ENCODE measurements at places on chromosomes 16 and 17.
A peak's percentile ranks its signal among the peaks of the same experiment; 100 is the strongest.

- no peak for DNase-seq
Observed at GRCh38 chr17:71496552-71496951, 624.3 kb upstream of the SOX9 start.

GRCh38 chr17:28413804-28414203 is 7.8 kb upstream of the SLC46A1 start:
- no peak for DNase-seq

DNA sequence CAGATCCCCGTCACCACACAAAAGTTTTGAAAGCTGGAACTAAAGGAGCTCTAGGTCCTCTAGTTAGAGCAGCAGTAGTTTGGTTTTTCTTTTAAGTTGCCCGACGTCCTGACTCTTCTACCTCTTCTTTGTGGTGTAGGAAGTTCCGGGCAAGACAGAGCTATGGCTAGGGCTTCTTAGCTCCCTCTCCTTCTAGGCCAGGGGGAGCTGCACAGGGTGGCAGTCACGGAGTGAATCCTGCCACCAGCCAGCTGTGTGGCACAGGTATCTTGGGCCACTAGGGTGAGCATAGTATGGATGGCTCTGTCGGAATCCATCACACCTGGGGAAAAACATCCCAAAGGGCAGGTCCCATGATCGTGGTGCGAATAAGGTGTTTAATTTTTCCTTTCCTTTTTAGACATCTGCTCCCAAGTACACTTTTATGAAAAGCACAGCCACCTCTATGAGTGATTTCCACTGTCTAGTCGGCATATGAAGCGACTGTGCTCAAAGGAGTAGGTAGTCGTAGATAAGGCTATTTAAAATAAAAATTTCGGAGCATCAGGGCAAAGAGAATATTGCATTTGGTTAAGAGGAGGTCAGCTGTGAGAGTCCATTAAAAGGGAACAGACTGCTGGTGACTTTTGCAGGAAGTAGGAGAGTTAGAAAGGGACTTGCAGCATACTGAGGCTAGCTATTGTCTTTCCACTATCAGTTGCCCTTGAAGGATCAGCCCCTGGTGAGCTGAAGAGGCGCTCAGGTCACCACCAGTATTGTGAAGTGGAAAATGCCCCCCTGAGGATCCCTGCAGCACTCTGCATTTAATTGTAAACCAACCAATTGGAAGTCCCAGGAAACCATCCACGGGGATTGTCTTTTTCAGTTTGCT is 2.1 kb downstream of the PRKCA start:
- DNase-seq, result peak; percentile 29

- DNase-seq, result no peak
Observed at GRCh38 chr17:57986841-57987580, 1.0 kb downstream of the VEZF1 start.

DNA sequence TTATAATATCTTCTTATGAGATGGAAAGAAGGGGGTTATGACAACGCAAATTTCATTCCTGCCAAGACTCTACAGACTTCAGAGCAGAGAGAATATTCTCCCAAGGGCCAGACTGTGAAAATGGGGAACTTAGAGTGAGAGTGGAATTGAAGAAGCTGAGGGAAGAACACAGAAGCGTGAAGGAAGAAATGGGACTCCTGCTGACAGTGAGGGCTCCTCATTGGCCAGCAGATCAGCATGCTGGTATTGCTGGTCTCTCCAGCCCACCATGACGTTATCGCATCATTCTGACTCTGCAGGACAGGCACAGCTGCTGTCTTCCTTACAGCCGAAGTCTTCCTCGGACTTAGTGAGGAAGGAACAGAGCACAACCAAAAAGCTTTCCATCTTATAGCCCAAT is 24.3 kb downstream of the CCL4 start:
- DNase-seq, result no peak

DNA sequence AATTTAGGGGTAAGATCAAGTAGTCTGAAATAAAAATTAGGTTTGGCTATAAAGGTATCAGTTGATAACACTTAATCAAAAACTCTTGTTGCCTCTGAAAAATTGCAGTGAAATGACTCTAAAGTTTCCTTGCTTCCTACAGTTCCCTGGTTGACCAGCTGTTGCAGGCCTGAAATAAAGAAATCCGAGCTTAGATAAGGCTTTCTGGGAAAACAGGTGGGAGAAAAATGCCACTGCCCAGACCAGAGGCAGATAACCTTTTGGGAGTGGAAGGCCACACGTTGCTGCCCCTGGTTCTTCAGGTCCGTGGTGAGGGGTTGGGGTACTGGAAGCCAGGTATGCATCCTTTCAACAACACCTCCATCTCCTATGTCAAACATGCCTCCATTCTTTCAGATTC is 111.3 kb downstream of the HS3ST3A1 start:
- DNase-seq, result no peak

- no peak for DNase-seq
Observed at GRCh38 chr16:85437166-85438052, 175.7 kb upstream of the GSE1 start.

GRCh38 chr17:40107522-40108174 is 7.3 kb upstream of the NR1D1 start:
- DNase-seq, result no peak

- peak; percentile 76 for DNase-seq
Observed at GRCh38 chr17:13601776-13602551, at the start of gene HS3ST3A1. Gene HS3ST3A1, minus strand, starts transcription at chr17:13601929. Its CDS starts 800 bp downstream, at chr17:13601129.

DNA sequence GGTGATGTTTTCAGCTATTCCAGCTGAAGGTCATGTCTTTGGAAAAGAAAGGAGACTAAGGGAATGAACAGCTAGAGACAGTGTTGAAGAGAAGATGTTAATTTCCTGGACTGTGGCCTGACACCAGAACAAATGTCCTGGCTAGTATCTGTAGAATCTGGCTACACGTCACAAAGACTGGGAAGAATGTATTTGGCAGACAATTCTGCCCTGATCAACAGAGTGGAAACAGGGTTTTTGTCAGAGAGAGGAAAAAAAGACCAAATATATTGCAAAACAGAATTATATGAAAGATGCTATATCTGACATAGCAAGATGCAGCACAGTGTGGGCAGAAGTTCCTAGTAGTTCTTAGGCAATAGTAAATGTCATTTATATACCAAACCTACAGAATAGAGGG is 17.0 kb upstream of the ANKFN1 start:
- no peak for DNase-seq

DNA sequence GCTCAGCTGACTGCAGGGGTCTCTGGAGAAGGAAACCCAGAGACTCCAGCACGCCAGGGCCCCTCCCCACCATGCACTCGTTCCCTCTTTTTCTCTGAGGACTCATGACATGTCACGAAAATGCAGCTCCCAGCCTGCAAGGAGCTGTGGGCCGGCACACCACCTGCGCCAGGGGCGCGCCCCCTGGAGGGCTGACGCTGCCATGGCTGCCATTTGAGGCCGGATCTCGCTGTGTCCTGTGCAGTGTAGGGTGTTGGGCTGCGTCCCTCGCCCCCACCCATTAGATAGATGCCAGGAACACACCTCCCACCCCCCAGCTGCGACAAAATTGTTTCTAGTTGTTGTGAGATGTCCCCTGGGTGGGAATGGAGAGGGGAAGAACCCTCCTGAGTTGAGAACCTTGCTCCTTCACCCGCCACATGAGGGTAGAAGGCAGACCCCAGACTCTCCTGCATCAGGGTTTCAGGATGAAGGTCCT is 8.2 kb downstream of the SYNGR2 start:
- no peak for DNase-seq

GRCh38 chr16:3952737-3953131 is 72.2 kb upstream of the CREBBP start:
- DNase-seq, result no peak

DNA sequence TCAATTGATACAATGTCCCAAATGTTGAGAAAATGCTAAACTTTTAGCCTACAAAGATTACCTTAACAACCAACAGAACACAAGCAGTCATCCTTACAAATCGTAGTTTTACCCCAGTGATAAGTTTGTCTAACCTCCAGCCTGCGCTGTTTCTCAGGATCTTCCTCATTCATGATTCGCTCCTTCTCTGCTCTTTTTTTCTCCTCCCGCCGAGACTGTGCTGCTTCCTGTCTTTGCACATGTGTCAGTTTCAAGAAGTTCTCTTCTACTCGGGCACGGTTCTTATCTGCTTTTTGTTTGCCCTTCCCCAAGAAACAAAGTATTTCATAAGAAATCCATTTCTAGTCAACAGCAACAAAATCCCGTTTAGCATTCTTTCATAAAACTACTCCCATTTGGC is 10.2 kb upstream of the STRADA start:
- no peak for DNase-seq

DNA sequence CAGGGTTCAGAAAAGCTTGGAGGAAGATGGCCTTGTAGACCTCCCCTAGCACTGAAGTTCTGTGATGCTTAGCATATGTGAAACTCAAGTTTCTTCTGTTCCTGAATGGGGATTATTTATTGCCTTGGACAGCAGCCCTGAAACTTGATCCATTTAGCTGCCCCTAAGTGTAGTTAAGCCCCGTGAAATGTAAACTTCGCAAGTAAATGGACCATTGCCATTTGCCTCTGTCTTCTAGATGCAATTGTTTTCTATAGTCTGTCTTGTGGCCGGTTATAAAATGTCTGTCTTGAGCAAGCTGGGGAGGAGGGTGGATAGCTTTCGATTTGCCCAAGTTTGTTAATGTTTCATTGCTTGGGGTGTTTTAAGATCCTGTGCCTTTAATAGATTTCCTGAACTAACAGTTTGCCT is 261.8 kb downstream of the CDH13 start:
- no peak for DNase-seq

DNA sequence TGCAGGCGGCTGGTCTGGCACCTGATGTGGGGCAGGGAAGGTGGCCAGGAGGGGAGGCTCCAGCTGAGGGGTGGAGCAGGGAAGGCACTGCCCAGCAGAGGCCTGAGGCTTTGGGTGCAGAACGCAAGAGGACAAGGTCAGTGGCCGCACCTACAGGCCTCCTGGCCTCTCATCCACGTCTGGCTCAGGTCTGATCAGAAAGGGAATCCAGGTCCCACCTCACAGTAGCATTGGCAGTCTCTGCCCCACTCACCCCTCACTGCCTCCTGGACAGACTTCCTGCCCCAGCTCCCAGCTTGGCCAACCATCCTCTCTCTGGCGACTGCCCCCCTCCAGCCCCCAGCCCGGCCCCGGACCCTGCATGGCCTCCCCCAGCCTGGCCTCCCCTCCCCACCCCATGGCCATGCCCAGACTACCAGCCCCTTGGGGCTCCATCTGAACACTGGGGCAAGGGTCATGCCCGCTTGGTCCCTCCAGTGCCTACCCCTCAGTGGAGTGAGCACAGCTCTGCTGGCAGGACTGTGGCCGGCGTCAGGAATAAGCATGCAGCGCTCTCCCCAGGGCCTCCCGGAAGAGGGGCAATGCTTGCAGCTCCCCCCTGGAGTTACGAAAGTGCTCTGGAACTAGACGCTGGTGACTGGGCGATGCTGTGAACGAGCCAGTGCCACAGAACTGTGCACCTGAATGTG is 4.6 kb downstream of the UTS2R start:
- no peak for DNase-seq

GRCh38 chr16:35532576-35532975 is 2073.2 kb downstream of the TP53TG3F start:
- no peak for DNase-seq

DNA sequence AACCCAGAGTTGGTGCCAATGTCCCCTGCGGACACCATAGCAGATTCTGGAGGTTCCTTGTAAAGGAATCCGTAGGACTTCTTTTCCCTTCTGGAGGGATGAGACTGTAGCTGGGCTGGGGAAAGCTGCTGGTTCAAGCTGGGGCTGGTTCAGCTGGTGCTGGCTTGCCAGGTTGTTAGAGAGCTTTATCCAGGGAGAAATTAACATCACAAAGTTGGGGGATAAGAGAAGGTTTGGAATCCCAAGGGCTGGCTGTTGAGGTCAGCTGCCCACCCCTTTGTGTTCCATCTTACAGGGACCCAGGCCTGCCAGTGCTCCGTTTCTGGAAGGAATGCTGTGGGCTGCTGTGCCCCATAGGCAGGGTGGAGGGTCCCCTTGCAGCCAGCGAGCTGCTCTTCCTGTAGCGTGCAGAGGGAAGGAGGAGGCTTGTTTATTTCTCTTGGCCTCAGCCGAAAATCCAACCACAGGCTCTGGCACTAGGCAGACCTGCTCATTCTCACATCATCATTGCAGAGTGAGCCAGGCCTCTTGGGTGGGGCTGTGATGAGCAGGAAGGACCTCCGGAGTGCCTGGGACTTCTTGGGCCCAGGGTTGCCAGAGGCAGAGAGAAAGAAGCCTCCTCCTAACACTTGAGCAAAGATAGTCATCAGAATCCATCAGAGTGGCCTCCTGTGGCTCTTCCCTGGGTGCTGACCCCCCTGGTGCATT is 251.1 kb downstream of the SEC14L1 start:
- peak; percentile 85 for DNase-seq

DNA sequence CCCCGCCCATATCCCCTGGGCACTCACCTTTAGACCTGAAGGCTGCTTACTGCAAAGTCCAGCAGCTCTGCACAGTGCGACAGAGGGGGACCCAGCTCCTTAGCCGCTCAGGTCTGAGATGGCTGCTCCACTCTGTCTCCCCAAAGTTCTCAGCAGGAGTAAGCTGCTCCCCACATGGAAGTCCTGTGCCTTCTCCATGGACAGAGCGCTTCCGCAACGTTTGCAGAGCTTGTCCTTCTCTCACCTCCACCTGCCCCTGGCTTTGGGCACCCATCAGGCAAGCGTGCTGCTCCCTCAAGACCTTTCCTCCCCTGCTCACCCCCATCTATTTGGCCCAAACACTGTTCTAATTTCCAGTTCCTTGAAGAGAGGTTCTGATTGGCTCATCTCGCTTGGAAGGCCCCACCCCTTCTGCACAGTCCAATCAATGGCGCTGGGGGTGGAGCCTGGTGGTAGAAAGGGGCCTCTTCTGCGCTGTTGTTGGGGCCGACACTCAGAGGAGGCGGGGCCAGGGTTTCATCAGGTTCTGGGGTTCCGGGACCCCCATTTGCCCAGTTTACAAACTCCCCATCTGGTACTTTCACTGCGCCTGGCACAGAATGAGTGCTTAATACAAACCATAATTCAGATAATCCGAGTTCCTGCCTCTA is 137.2 kb downstream of the CYLD start:
- no peak for DNase-seq

GRCh38 chr17:82587234-82588086 is 60.8 kb downstream of the WDR45B start:
- no peak for DNase-seq

- peak; percentile 72 for DNase-seq
Observed at GRCh38 chr17:73191443-73192205, 1.2 kb upstream of the COG1 start.

DNA sequence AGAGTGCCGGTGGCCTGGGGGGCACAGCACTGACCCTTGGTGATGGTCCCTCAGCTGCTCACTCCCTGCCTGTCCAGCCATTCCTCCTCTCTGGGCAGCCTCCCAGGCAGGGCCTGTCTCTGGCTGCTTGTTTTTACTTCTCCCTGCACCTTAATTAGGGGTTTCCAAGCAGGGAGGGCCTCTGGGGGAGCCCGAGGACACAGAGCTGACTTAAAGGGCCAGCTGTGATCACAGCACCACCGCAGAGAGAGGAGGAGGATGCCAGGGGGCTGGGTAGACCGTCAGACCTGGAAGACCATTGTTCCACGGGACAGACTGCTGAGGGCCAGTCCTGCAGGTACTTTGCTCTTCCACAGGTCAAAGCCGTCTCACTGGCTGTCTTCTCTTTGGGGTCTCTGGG is 1.2 kb upstream of the DPH1 start:
- DNase-seq, result no peak

GRCh38 chr16:4947722-4948503 is 10.2 kb upstream of the SEC14L5 start:
- DNase-seq, result no peak

GRCh38 chr16:14423344-14423743 is 206.7 kb downstream of the PARN start:
- no peak for DNase-seq

Measured in H54 (cell line).